ENCODE measurements at places on chromosomes 7 and 10. TPM values are rescaled to one million over a fixed set of nuclear protein-coding genes. Genes with fewer than 3 reads are reported as not detected.

Gene PPP1R17
- polyA plus RNA-seq = not detected

Gene TUBAL3
- 0.09 TPM for polyA plus RNA-seq

Gene BAMBI
- polyA plus RNA-seq = 134 TPM

Gene STAMBPL1
- 13.7 TPM for polyA plus RNA-seq

Gene CALD1
- 252 TPM for polyA plus RNA-seq

Gene ACTA2
- polyA plus RNA-seq = 463 TPM

GRCh38 chr7:93566876-93567275 lies 7.6 kb downstream of the CALCR start:
- no peak for DNase-seq

GRCh38 chr10:17394854-17395253 lies 59.5 kb downstream of the ST8SIA6 start:
- DNase-seq = no peak

GRCh38 chr7:155729847-155730246 lies 82.4 kb downstream of the SHH start:
- DNase-seq = no peak

DNA sequence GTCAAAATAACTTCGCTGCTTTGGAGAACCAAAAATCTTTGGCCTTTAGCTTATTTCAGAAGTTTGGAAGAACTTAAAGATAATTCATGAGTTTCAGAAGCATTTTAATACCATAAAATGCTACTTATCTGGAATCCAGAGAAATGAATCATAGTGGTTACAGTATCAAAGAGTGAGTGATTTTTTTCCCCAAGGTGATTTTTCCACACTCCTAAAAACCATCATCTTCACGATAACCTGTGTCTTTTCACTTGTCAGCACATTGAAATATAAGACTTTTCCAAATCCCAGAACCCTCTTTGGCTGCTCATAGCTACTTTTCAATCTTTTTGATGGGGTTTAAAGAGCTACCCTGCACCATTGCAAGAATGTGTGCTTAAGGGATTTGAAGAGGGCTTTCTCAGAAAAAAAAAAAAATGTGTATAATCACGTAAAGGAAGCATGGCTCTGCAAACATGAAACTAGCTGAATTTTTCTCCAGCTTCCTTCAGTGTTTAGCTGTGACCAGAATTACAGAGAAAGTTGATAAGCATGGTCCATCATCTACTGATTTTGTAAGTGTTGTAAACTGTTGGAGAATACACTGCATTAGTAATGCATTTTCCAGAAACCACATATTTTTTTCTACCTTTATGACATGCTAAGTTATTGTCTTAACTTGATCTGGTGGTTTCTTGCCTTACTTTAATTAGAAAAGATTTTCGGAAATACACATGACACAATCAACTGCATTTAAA lies 134.9 kb downstream of the BICC1 start:
- DNase-seq = no peak

- no peak for DNase-seq
Observed at GRCh38 chr10:14296065-14296709, 34.5 kb downstream of the FRMD4A start.

GRCh38 chr10:47262606-47263533 lies 37.1 kb upstream of the GDF10 start:
- no peak for DNase-seq

- DNase-seq = no peak
Observed at GRCh38 chr7:4470246-4470645, 211.8 kb upstream of the FOXK1 start.

- no peak for DNase-seq
Observed at GRCh38 chr10:51241461-51241860, 167.2 kb downstream of the PRKG1 start.

- DNase-seq = no peak
Observed at GRCh38 chr10:110241407-110241806, 34.0 kb downstream of the MXI1 start.

DNA sequence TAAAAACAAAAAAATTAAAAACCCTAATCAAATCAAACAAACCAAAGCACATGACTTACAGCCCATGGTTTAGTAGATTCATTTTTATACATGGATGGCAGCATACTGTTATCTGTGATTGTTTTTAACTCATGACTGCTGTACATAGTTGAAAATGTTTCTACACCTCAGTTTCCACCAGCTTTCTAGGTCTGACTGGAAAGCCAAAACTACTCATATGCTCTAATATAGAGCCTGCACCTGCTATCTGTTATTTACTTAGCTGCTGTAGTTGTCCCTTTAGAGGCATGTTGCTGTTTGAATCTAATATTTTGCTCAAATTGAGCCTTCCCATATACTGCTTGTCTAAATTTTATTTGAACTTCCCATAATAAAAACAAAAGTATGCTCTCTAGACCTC lies 289.9 kb upstream of the LRRN3 start:
- no peak for DNase-seq

GRCh38 chr7:112997831-112998230 lies 88.8 kb downstream of the GPR85 start:
- no peak for DNase-seq

GRCh38 chr10:57320416-57320815 lies 947.3 kb downstream of the IPMK start:
- DNase-seq = no peak

GRCh38 chr7:19914866-19915265 lies 141.4 kb upstream of the TMEM196 start:
- no peak for DNase-seq
